ENCODE measurements at places on chromosomes 2 and 18. TPM values are rescaled to one million over a fixed set of nuclear protein-coding genes. Genes with fewer than 3 reads are reported as not detected.

Gene MOCOS
- 0.13 TPM for total RNA-seq

Gene NXPH2
- not detected for total RNA-seq

Gene CXCR4
- 97.0 TPM for total RNA-seq

GRCh38 chr2:228017784-228018183 is 146.4 kb downstream of the DAW1 start:
- H3K36me3 ChIP-seq, result no peaks in the 10 kb centered on the region
- no peak overlapping the region for H3K27ac ChIP-seq
- no peak overlapping the region for H3K4me3 ChIP-seq
- H3K4me1 ChIP-seq, result no peaks in the 10 kb centered on the region
- DNase-seq, result no peak

DNA sequence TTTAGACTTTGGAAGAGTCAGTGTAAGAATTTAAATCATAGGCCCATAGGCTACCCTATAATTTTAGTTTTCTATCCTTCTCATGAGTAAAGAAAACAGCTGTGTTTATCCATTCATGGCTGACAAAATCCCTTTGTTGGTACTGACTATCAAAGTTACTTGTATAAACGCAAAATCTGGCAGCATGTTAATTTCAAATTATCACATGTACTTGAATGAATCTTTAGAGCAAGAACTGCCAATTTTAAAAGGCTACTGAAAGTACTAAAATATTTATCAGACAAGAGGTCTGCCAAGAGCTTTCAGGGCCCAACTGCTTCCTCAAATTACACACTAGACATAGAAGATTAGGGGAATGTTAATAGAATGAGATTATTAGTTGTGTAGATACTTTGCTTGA is 66.6 kb downstream of the MYL12B start:
- H3K4me3 ChIP-seq, result no peak overlapping the region
- H3K4me1 ChIP-seq, result peaks cover 5% of the 10 kb centered on the region
- no peak for DNase-seq
- H3K27me3 ChIP-seq, result peaks cover 3% of the 10 kb centered on the region

DNA sequence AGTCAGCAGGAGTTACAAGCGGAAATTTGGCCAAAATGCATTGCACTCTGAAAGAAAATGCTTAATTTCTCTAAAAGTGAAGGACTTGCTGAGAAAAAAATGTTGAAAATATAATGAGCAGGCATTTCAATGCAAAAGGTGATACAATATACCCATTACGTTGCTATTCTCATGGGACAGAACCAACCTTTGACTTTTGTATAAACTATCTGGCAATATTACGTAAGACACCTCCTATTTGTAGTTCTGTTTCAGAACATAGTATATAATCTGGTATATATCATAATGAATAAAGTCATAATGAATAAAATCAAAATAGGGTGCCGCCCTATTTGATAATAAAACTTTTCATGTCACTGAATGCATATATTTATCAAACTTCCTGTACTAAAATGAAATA is 286.2 kb upstream of the SESTD1 start:
- H3K4me1 ChIP-seq, result no peaks in the 10 kb centered on the region
- no peaks in the 10 kb centered on the region for H3K27me3 ChIP-seq
- H3K27ac ChIP-seq, result no peak overlapping the region
- no peaks in the 10 kb centered on the region for H3K36me3 ChIP-seq

DNA sequence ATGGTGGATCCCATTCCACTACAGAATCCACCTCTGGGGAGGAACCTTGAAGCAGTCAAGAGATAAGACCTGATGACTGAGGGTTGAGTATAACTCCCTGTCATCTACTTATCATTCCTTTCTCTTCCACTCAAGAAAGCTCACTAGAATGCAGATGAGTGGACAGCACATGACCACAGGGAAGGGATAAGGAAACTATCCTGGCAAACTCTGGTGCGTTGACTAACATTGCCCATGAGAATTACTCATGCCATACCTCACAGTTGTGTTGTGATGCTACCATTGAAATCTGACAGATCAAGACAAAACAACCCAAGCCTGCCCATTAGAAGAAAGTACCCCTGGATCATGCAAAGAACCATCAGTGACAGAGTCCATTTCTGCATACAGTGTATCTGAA is 26.5 kb downstream of the SLC16A14 start:
- peaks cover 3% of the 10 kb centered on the region for H3K27me3 ChIP-seq
- DNase-seq, result no peak
- H3K27ac ChIP-seq, result no peak overlapping the region

GRCh38 chr2:167212014-167212648 is 323.9 kb downstream of the XIRP2 start:
- H3K36me3 ChIP-seq, result no peaks in the 10 kb centered on the region
- H3K4me3 ChIP-seq, result no peak overlapping the region
- no peak overlapping the region for H3K27ac ChIP-seq

- no peaks in the 10 kb centered on the region for H3K4me1 ChIP-seq
- DNase-seq, result no peak
- H3K27me3 ChIP-seq, result no peaks in the 10 kb centered on the region
Measured at GRCh38 chr18:76604935-76605240, 109.8 kb upstream of the ZNF516 start.

All from activated CD8-positive, alpha-beta T cell treated with anti-CD3 and anti-CD28 coated beads for 36 hours (primary cell).